BJ (cell line): ENCODE measurements at places on chromosomes 6 and 20. TPM values are rescaled to one million over a fixed set of nuclear protein-coding genes. Genes with fewer than 3 reads are reported as not detected.

The POM121L2 gene
- polyA plus RNA-seq = not detected in 2 replicates

The C6orf15 gene
- polyA plus RNA-seq = not detected in 2 replicates

The VEGFA gene
- polyA plus RNA-seq = 197 and 357 TPM in 2 replicates

The JPH2 gene
- polyA plus RNA-seq = 9.5 and 14.7 TPM in 2 replicates

The FAM217A gene
- not detected in 2 replicates for polyA plus RNA-seq

The GPX5 gene
- polyA plus RNA-seq = not detected in 2 replicates

The R3HDML gene
- not detected in 2 replicates for polyA plus RNA-seq

The GSTA2 gene
- polyA plus RNA-seq = not detected in 2 replicates

DNA sequence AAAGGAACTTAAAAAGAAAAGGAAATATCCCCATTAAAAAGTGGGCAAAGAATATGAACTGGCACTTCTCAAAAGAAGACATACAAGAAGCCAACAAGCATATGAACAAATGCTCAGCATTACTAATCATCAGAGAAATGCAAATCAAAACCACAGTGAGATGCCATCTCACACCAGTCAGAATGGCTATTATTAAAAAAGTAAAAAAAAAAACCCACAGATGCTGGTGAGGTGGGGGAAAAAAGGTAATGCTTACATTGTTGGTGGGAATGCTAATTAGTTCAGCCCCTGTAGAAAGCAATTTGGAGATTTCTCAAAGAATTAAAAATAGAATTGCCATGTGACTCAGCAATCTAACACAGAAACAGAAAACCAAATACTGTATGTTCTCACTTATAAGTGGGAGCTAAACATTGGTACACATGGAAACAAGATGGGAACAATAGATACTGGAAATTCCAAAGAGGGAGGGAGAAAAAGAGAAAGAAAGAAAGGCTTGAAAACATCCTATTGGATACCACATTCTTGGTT, 437.1 kb downstream of the GRIK2 start:
- peak; percentile 4 for DNase-seq

GRCh38 chr20:1418350-1418749, 25.5 kb upstream of the FKBP1A start:
- DNase-seq = no peak

DNA sequence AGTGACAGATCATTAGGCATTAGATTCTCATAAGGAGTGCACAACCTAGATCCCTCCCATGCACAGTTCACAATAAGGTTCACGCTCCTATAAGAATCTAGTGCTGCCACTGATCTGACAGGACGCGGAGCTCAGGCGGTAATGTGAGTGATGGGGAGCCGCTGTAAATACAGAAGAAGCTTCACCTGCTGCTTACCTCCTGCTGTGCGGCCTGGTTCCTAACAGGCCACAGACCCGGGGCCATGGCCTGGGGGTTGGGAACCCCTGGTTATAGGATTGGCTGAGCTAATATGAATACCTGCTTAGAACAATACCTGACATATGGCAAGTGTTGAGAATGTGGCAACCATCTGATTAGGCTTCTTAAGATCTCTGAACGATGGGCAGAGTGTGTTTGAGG, 2.4 kb downstream of the PNPLA1 start:
- DNase-seq = no peak

DNA sequence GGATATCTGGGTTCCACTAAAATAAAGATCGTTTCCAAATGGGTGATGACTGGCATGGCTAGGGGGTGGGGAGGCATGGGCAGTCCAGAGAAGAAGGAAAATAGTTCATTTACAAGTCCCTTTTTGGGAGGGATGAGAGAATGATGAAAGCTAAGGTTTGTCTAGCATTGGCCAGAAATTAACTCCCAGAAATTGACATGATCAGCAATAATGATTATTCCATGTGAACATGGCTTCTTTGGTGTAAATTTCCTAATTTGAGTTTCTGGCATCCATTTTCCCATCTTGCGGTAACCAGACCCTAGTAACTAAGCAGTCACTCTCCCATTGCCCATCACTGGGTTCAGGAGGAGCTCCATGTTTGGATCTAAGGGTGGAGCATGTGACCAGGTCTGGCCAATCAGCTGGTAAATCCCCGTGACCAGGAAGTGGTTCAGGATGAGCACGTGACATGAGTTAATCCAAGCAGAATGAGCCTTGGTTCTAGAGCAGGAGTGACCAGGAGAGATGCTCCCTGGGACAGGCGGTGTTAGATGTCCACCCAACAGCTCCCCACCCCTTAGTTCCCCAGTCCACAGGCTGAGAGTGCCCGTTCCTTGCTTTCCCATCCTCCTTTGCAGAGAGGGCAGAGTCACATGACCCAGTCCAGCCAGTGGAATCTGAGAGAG, 512.7 kb downstream of the PREX1 start:
- no peak for DNase-seq

GRCh38 chr20:59006864-59007664, at the start of gene CTSZ:
Gene CTSZ, minus strand, starts transcription at chr20:59007254. Its CDS starts 126 bp downstream, at chr20:59007128.
- no peak for DNase-seq

DNA sequence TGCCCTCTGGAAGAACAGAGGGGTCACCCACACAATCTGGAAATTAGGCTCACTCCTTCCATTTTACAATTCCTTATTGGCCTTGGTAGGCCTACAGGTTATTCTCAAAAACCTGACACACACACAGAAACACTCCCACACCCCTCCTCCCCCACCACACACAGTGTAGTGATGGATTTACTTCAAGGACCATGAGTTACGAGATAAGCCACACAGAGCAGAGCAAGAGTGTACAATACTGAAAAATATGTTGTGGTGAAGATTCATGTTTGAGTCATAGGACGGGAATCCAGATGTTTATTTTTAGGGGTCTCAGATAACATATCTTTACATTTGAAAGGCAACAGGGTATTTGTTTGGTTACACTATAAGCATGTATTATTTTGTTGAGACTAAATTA, 291.9 kb downstream of the PLCB1 start:
- no peak for DNase-seq

- DNase-seq = no peak
Observed at GRCh38 chr20:38902601-38903000, 23.6 kb upstream of the FAM83D start.

GRCh38 chr6:36769183-36769675, 70.0 kb downstream of the CPNE5 start:
- DNase-seq = no peak
